ENCODE measurements at places on chromosomes 12 and 14. TPM values are rescaled to one million over a fixed set of nuclear protein-coding genes. Genes with fewer than 3 reads are reported as not detected.

Gene SLC4A8
- total RNA-seq: 0.80 TPM

Gene PPM1A
- total RNA-seq: 31.8 TPM

GRCh38 chr12:5621329-5621728 lies 189.4 kb downstream of the NTF3 start:
- DNase-seq: no peak

DNA sequence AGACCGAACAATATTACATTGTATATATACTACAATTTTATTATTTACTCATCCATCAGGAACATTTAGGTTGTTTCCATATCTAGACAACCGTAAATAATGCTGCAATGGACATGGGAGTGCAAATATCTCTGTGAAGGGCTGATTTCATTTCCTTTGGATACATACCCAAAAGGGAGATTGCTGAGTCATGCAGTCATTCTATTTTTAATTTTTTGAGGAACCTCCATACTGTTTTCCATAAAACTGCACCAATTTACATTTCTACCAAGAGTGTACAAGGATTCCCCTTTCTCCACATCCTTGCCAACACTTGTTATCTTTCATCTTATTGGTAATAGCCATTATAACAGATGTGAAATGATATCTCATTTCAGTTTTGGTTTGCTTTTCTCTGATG lies 84.7 kb downstream of the SLC41A2 start:
- no peak for DNase-seq

DNA sequence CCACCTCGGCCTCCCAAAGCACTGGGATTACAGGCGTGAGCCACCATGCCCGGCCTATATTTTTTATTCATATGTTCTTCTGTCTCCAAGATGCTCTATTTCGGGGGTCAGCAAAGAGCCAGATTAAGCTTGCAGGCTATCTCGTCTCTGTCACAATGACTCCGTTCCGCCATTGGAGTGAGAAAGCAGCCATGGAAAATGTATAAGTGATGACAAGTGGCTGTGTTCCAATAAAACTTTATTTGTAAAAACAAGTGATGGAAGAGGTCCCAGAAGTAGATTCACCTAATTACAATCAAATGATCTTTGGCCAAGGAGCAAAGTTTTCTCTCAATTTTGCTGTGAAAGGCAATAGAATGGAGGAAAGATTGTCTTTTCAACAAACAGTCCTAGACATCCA lies 342.6 kb downstream of the MED13L start:
- DNase-seq: no peak

GRCh38 chr14:35783699-35784098 lies 25.4 kb downstream of the RALGAPA1 start:
- no peak for DNase-seq

All from muscle of leg (tissue), 16 donors.